Left lung (tissue), 14 donors: ENCODE measurements at places on chromosomes 2 and 18. TPM values are rescaled to one million over a fixed set of nuclear protein-coding genes. Genes with fewer than 3 reads are reported as not detected.
A peak's percentile ranks its signal among the peaks of the same experiment; 100 is the strongest.

Gene CYP27C1
- total RNA-seq, result 0.12 TPM

Gene LRATD1
- 3.3 TPM for total RNA-seq

Gene ABHD3
- total RNA-seq, result 37.5 TPM

Gene TMEM169
- 1.8 TPM for total RNA-seq

- DNase-seq, result peak; percentile 29
Observed at GRCh38 chr2:65367524-65367923, 64.9 kb downstream of the SPRED2 start.

DNA sequence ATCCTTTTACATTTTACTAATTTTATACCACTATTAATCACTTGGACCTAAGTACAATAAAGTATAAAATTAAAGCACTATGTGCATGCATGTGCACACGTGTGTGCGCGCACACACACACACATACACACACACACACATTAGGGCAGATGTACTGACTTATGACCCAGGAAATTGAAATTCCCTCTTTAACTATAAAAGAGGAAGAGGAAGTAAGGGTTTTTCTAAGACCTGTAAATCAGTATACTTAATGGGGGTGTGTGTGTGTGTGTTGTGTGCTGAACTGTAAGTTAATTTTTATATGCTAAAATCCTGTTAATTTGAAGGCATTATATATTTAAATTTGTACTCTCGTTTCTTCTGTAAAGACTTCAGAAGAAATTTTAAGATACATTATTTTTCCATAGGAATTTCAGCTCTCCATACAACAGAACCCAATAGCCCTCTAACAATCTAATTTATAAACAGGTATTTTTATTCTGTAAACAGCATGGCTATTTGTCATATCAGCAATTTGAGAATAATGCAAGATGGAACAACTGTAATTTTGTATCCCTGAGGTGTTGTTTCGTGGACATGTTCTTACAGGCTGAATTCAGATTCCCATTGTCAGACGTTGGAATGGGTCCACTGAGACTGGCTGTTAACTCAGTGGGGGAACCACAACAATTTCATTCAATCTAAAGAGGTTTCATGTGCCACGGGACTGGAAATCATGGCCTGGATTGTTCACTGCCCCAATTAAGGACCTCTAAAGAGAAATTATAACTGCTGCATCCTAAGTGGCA is 90.9 kb downstream of the PLA2R1 start:
- no peak for DNase-seq

GRCh38 chr2:220775856-220776488 is 796.1 kb downstream of the EPHA4 start:
- DNase-seq, result no peak

- no peak for DNase-seq
Observed at GRCh38 chr2:216819766-216820165, 40.1 kb downstream of the TNP1 start.

DNA sequence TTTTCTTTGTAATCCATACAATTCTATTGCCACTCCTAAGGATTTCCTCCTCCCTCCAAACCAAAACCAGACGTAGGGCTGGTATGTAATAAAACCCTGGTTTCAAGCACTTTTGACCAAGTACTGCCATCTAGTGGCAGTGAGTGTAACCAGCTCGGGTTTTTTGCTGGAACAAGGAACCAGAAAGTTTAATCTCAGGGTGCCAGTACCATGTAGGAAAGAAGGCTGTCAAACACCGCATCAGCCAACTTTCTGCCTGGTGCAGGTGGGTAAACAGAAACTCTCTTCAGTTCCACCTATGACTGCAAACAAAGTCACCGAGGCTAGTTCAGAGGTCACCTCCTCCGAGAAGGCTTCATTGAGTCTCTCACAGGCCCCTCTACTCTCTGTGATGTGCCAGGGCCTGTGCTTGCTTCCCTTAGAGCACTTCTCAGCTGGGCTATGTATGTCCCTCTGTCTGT is 10.2 kb upstream of the THNSL2 start:
- DNase-seq, result peak; percentile 75

- DNase-seq, result no peak
Observed at GRCh38 chr2:150425121-150425955, 62.1 kb downstream of the RND3 start.

DNA sequence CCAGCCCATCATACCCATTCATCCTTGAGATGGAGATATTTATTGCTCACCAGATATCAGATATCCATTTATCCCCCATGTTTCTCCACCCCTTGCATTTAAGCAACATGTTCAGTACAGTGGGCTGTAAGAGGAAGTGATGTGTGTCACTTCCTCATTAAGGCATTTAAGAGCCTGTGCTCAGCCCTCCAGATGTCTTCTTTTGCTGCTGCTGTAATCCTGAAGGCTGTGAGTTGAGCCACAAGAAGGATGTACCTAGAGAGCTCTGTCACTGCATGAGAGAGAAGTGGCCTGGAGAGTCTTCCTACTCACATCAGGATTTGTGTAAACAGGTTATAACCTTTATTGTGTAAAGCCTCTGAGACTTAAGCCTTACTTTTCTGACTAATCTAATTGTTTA is 151.8 kb upstream of the UNC80 start:
- DNase-seq, result no peak
